ENCODE measurements at places on chromosomes 3 and 15.
A peak's percentile ranks its signal among the peaks of the same experiment; 100 is the strongest.

- no peak for DNase-seq
These were observed 247.4 kb downstream of the SHOX2 start for GRCh38 chr3:157858821-157859220.

GRCh38 chr3:115324056-115324455 lies 177.0 kb upstream of the ZBTB20 start:
- DNase-seq = no peak

DNA sequence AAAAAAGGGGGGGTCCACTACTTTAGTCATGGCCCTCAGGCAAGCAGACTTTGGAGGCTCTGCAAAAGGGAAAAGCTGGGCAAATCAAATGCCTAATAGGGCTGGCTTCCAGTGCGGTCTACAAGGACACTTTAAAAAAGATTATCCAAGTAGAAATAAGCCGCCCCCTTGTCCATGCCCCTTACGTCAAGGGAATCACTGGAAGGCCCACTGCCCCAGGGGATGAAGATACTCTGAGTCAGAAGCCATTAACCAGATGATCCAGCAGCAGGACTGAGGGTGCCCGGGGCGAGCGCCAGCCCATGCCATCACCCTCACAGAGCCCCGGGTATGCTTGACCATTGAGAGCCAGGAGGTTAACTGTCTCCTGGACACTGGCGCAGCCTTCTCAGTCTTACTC lies 15.3 kb downstream of the ZMAT3 start:
- DNase-seq = no peak

DNA sequence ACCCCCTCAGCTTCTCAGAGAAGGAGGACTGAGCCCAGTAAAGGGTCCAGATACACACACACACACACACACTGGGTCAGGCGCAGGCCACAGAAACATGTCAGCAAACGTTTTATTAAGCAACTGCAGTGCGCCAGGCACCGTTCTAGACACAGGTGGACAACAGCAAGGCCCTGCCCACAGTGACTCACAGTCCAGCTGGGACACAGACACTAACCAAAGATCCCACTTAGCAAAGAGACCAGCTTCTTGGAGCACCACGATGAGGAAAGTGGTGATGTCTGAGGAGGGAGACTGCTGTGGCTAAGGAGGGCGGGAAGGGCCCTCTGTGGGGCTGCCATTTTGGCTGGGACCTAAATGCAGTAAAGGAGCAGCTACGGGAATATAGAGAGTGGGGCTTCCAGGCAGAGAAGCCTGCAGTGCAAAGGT lies 2.8 kb upstream of the VILL start:
- DNase-seq = no peak

GRCh38 chr3:133756716-133757694 lies 10.8 kb downstream of the TF start:
- DNase-seq = no peak

- no peak for DNase-seq
These were observed 277.5 kb upstream of the P2RY1 start for GRCh38 chr3:152557302-152557999.

DNA sequence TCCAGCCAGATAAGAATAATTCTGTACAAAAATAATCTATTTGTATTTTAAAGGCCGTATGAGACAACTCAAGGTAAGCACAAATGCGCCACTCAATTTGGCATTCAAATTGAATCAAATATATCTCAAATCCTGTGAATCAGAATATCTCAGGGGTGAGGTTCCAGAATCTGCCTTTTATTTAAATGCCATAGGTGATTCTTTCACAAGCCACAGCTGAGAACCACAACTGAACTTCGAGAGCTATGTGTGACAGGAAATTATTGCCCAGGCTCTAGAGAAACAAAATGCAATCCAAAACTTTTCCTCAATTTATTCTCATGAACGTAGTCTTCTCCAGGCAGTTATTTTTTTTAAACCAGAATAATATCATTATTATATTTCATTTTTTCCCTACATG lies 11.9 kb downstream of the ATP8B4 start:
- no peak for DNase-seq

DNA sequence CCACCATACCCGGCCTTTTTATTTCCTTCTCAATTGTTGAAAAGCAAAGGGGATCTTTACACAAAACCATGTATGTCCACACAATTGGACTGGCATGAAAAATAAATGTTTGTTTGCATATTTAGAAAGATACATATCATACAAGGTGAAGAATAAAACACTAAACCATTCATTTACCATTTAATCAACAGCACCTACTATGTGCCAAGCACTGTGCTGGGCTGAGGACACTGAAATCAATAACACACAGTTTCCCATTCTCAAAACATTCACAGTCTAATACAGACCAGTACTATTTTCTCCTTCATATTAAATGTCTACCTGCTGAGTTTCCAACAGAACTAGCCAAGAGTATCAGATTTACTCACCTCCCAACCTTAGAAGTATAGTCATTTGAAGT lies 84.7 kb downstream of the IGF2BP2 start:
- no peak for DNase-seq

DNA sequence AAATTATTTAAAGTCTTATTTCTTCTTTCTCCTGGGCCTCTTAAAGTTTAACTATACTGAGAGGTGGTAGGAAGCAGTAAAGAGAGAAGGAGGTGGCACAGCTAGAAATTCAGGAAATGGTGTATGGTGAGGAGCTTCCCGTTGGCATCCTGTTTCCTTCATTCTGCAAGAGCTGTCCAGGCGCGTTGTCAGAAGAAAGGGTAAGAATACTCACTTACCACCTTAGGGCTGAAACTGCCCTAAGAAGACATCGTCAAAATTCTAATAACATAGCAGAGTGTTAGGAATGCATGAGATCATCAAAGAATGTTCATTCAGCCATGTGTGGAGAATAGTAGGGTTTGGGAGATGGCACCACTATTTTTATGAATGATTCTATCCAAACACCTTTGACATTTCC lies 699.6 kb downstream of the MCTP2 start:
- no peak for DNase-seq

DNA sequence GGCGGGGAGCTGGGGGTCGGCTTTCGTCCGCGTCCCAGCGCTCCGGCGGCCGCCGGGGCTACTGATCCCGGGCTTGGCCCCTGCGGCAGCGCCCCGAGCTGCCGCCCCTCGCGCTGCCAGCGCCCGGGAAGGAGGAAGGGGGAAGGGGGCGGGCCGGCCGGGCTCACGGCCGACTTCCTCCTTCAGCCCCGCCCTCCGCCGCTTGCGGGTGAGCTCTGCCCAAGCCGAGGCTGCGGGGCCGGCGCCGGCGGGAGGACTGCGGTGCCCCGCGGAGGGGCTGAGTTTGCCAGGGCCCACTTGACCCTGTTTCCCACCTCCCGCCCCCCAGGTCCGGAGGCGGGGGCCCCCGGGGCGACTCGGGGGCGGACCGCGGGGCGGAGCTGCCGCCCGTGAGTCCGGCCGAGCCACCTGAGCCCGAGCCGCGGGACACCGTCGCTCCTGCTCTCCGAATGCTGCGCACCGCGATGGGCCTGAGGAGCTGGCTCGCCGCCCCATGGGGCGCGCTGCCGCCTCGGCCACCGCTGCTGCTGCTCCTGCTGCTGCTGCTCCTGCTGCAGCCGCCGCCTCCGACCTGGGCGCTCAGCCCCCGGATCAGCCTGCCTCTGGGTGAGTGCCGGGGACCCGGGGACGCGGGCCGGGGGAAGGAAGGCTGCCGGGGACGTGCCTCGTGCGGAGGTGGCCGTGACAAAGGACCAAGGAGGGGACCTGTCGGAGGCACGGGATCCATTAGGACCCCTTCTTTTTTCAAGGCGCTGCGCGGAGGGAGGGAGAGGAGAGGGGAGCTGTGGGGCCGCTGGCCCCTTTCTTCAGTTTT lies at the start of gene SEMA4B:
Gene SEMA4B, plus strand, starts transcription at position 201 of the 814 bp plus-strand sequence. Its CDS starts 249 bp downstream, at position 450.
- DNase-seq = peak; percentile 62

- DNase-seq = no peak
These were observed 258.8 kb upstream of the NR2E3 start for GRCh38 chr15:71551566-71551965.

DNA sequence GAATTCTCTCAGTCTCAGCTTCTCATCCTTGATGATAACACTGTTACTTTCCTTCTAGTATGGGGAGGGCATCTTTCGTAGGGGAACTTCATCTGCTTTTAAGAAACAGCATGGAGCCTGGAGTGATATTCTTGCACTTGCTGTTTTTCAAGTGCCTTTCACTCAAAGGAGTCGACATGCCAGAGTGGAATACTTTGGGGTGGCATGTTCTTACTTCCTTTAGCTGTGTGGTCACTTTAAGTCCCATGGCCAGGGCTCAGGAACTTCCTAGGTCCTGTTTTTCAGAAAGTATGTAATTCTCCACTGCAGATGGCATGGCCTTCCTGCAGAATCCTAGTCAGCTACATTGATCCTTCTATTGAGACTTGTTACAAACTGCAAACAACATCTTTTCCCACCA lies 28.1 kb upstream of the CDCP1 start:
- no peak for DNase-seq

DNA sequence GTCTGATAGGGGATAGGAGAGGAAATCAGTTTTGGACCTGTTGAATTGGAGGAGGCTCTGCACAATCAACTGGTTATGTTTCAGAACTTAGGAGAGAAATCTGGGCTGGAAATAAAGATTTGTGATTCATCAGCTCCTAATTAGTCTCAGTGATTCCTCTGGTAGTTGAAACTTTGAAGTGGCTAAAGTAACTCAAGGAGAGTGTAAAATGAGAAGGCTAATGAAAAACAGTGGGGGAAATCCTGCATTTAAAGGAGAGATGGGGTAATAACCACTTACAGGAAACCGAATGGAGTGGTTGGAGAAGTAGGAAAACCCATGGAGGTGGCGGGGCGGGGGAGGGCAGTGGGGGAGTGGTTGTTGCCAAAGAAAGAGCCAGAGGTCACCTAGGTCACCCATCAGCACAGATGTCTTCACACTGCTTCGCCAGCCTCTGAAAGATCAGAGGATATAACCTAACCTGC lies 32.6 kb downstream of the MAP2K5 start:
- no peak for DNase-seq

- DNase-seq = no peak
These were observed 27.7 kb downstream of the C15orf39 start for GRCh38 chr15:75229191-75230015.

GRCh38 chr15:44064706-44065105 lies 130.4 kb downstream of the FRMD5 start:
- DNase-seq = no peak

DNA sequence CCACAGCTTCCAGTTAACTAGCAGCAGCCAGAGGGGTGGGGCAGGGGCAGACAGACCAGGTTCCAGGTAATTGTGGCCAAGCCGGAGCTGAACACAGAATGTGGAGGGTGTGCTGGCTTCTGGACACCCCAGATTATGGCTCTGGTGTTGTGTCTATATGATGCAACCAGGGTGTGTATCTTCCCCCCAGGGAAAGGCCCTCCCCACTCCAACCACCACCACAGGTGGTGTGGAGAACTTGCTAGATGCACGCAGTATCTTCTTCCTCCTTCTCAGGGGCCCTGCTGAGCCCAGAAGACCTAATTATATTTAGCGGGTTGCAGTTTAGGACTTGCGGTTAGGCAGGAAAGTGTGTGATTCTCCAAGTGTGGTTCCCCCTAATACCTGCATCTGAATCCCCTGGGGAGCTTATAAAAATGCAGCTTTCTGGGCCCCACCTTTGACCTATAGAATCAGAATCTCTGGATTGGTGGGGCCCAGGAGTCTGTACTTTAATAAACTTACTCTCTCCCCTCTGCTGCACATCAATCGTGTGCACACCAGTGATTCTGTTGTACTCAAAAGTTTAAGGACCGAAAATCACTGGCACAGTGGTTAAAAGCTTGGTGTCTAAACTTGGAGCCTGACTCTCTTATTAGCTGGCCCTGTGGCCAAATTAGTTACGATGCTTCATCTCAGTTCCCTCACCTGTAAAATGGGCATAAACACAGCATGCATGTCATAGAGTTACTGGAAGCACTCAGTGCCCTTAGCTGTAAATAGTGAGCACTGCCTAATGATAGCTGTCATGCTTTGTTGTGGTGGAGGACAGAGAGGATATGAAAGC lies 379.1 kb upstream of the PROK2 start:
- no peak for DNase-seq

GRCh38 chr3:48285132-48285531 lies 44.2 kb downstream of the ZNF589 start:
- DNase-seq = no peak

DNA sequence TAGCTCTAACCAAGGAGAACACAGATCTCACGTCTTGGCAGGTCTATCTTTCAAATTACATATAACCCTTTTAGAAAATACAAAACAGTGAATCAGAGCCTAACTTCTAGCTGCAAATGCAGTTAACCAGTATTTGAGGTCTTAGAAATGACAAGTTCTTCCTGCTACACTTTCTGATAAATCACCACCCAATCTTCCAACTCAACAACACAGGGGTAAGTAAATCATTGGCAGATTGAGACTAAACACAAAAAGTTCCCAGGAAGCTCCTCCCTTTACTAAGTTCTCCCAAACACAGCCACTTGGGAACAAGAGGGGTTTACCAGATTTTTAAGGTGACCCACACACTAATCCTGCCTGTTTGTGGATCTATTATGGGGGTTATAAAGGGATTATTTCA lies at the start of gene A4GNT:
Gene A4GNT, minus strand, starts transcription at position 152 of the 400 bp plus-strand sequence. CDS start 1,134 bp downstream, outside the sequence.
- DNase-seq = no peak

DNA sequence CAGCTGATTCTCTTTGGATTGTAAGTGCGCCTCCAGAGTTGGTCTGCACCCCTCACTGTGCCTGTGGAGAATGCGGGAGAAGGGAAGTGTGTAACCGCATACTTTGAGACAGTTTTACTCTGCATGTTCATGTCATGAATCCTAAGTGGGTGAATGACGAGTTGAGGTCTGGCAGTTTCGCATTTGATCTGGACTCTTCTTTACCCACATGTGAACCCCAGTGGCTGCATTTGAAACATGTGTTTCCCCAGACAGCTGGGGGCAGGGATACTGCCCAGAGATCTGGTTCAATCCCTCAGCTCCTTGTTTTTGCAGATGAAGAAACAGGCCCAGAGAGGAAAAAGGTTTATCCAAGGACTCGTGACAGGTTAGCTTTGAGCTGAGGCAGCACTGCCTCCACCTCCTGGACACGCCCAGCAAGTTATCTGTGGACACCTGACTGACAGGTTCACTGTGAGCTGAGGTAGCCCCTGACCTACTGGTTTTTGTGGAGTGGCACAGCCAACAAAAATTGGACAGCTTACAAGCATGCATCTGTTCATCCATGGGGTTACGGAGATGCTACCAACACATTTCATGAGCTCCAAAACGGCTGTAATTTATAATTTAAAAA lies 207.3 kb downstream of the XXYLT1 start:
- no peak for DNase-seq

- DNase-seq = no peak
These were observed 41.3 kb downstream of the NMNAT3 start for GRCh38 chr3:139636511-139636910.

DNA sequence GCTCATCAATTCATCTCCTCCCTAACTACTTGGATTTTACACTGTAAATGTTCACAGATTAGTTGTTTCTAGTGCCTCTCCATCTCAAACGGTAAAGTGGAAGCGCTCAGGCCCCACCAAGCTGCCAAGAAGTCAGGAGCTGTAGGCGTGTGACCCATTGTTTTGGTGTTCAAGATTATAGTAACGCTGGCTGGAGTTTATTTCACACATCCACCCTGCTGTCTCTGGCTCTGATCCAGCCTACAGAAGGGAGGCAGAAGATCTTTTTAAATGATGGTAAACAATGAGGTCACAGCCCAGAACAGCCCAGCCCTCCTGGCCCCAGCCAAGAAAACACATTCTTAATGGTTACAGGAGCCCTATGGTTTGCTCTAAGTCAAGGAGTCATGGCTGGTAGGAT lies 25.7 kb upstream of the GALNT15 start:
- DNase-seq = no peak

GRCh38 chr15:66744610-66745279 lies 42.7 kb downstream of the SMAD6 start:
- no peak for DNase-seq

GRCh38 chr15:39041979-39042495 lies 477.4 kb upstream of the RASGRP1 start:
- DNase-seq = no peak
